ENCODE measurements at places on chromosomes 7 and 10.

DNA sequence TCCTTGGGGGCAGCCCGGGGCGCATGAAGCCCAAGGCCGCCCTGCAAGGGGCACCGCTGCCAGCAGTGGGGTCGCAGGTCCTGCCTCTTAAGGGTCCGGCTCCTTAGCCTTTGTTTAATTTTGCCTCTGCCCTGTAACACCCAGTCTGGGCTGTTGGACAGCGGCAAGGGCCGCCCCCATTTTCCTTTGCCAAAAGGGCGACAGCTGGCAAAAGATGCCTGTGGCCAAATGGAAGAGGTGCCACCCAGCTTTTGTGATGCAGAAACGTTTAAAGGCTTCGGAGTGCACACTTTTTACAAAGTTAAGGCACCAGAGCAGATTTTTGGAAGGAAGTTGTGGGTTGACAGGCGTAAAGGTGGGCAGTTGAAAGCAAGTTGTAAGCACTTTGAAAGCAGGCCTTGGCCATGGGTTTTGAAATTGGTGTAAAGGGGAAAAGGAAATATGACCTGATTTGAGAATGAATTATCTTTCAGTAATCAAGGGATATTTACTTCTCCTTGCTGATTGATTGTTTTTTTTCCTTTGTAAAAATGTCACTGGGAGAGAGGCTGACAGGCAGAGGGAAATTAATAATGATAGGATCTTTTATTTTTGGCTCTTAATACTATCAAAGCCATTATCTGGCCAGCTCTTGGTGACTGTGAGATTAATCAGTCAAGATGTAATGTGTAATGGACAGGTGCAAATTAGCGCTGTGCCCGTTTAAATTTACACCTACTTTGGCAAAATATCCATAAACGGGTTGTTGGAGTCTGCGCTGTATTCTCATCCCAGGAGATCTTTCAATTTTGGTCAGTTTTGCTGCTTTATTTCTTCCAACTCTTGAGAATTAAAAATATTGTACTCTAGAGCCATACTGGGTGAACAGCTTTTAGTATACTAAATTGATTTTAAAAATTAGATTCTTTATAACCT is 1.2 kb downstream of the CASD1 start:
- H3K4me1 ChIP-seq = peaks cover 50% of the 10 kb centered on the region
- no peaks in the 10 kb centered on the region for H3K27me3 ChIP-seq
- no peaks in the 10 kb centered on the region for H3K36me3 ChIP-seq
- peak overlapping the region; percentile 83 for H3K27ac ChIP-seq
- H3K4me3 ChIP-seq = peak overlapping the region; percentile 88

DNA sequence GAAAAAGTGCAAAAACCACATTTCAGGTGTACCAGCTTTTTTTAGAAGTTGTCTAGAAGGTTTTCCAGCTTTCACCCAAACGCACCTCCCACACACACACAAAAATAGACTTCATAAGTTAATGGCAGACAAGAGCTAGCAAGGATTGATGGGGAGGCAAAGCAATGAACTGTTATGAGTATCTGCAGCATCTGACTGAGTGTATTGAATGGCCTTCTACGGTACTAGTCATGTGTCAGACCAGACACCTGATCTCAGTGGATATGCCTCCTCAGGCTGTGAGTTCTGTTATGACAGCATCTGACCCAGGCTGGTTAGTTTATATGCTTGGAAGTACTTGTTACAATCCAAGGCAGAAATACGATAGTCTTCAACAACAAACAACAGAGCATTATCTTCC is 406.1 kb upstream of the AUTS2 start:
- H3K36me3 ChIP-seq = no peaks in the 10 kb centered on the region
- H3K4me3 ChIP-seq = no peak overlapping the region

DNA sequence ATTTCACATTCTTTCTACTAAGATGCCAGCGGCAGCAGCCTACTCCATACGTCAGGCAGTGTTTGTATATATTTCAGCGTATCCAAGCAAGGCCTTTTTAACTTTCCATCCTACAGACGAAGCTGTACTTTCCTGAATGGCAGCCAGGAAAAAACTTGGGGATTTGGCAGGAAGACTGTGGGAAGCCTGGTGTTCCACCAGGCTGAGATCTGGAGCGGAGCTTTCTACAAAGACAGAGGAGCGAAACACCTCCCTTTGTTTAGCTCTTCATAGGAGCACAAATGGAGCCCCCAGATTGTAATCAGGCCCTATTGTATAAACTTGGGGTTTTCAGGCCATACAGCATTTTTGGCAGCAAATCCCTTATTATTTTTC is 143.8 kb downstream of the TES start:
- H3K36me3 ChIP-seq = no peaks in the 10 kb centered on the region
- no peaks in the 10 kb centered on the region for H3K4me1 ChIP-seq
- no peaks in the 10 kb centered on the region for H3K27me3 ChIP-seq
- H3K4me3 ChIP-seq = no peak overlapping the region

DNA sequence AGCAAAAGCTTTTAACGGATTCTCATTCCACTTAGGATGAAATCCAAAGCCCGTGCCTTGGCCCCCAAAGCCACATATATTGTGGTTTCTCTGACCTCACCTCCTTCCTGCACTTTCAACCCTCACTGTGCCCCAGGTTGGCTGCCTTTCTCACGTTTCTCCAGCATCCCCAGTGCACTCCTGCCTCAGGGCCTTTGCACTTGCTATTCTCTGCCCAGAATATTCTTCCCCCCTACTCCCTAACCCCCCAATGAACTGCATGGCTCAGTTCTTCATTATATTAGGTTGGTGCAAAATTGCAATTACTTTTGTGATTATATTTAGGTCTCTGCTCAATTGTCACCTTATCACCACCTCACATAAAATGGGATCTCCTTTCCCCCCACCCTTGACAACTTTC is 34.2 kb downstream of the MYOF start:
- no peak overlapping the region for H3K4me3 ChIP-seq
- H3K36me3 ChIP-seq = no peaks in the 10 kb centered on the region
- peaks cover 4% of the 10 kb centered on the region for H3K4me1 ChIP-seq
- no peak for DNase-seq

DNA sequence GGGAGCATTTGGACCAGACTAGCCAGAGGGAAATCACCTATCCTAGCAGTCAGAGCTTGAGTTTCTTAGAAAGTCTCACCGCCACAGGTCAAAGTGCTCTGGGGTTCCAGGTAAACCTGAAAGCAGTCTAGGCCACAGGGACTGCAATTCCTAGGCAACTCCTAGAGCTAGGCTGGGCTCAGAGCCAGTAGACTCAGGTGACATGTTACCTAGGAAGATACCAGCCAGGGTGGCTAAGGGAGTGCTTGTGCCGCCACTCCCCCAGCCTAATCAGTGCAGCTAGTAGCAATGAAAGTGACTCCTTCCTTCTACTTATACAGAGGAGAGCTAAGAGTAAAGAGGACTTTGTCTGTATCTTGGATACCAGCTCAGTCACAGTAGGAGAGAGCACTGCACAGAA is 348.7 kb upstream of the HPS1 start:
- no peaks in the 10 kb centered on the region for H3K27me3 ChIP-seq
- no peak for DNase-seq
- no peak overlapping the region for H3K4me3 ChIP-seq

GRCh38 chr7:159280008-159280407 is 135.3 kb upstream of the VIPR2 start:
- no peak overlapping the region for H3K27ac ChIP-seq
- no peak for DNase-seq
- no peak overlapping the region for H3K4me3 ChIP-seq
- no peaks in the 10 kb centered on the region for H3K36me3 ChIP-seq

GRCh38 chr10:95600158-95600557 is 39.0 kb upstream of the SORBS1 start:
- DNase-seq = no peak
- no peaks in the 10 kb centered on the region for H3K27me3 ChIP-seq
- no peaks in the 10 kb centered on the region for H3K4me1 ChIP-seq
- H3K4me3 ChIP-seq = no peak overlapping the region
- H3K27ac ChIP-seq = no peak overlapping the region

- no peak within 1 kb of the TSS for H3K27ac ChIP-seq
- no peaks in the 10 kb centered on the region for H3K4me1 ChIP-seq
- DNase-seq = no peak
- no peaks in the 10 kb centered on the region for H3K36me3 ChIP-seq
- H3K4me3 ChIP-seq = no peak within 1 kb of the TSS
Measured at GRCh38 chr7:90320801-90321494, at the start of gene FAM237B. TSS of gene FAM237B (minus strand) at chr7:90321304. CDS start at chr7:90319748, 1,556 bp downstream.

- peaks cover 10% of the 10 kb centered on the region for H3K4me1 ChIP-seq
- no peaks in the 10 kb centered on the region for H3K36me3 ChIP-seq
- no peak for DNase-seq
- no peaks in the 10 kb centered on the region for H3K27me3 ChIP-seq
- no peak overlapping the region for H3K27ac ChIP-seq
Measured at GRCh38 chr10:46293832-46294640, 7.2 kb downstream of the ANTXRL start.

- DNase-seq = no peak
- H3K36me3 ChIP-seq = no peaks in the 10 kb centered on the region
- peaks cover 19% of the 10 kb centered on the region for H3K4me1 ChIP-seq
- no peak overlapping the region for H3K4me3 ChIP-seq
- H3K27ac ChIP-seq = no peak overlapping the region
Measured at GRCh38 chr10:117131376-117132327, 6.4 kb downstream of the VAX1 start.

- H3K4me1 ChIP-seq = no peaks in the 10 kb centered on the region
- no peak for DNase-seq
- no peak overlapping the region for H3K4me3 ChIP-seq
Measured at GRCh38 chr7:96188174-96188581, 133.7 kb downstream of the SLC25A13 start.

GRCh38 chr7:86773309-86773708 is 129.6 kb downstream of the GRM3 start:
- no peaks in the 10 kb centered on the region for H3K36me3 ChIP-seq
- no peak overlapping the region for H3K4me3 ChIP-seq
- H3K27me3 ChIP-seq = no peaks in the 10 kb centered on the region

GRCh38 chr7:3117488-3118231 is 74.0 kb upstream of the CARD11 start:
- H3K27me3 ChIP-seq = no peaks in the 10 kb centered on the region
- H3K4me1 ChIP-seq = peaks cover 64% of the 10 kb centered on the region
- no peak overlapping the region for H3K27ac ChIP-seq
- no peak for DNase-seq
- H3K4me3 ChIP-seq = peak overlapping the region; percentile 22

DNA sequence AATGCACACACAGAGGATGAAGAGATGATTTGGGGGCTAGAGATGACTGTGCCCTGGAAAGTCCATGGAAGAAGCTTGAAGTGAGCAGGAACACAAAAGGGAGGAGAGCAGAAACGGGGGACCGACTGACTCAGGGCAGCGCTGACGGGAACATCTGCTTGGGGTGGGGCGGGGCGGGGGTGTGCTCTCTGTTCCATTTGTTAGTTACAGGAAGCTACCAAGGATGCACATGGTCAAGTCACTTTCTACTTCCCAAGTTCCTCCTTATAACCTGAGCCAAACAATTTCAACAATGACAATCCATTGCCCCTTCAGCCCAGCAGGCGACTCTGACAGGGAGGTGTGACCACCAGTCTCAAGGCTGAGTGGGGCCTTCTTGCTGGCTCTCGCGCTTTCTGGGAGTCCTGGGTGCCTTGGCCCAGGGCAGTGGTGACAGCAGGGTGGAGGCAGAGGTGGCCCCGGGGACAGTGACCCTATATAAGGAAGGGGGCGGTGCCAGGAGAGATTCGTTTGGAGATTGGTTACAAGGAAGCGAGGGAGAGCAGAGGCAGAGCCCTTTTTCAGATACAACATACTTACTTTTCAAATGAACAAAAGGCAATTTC is 39.6 kb downstream of the CLEC2L start:
- peaks cover 13% of the 10 kb centered on the region for H3K4me1 ChIP-seq
- H3K27ac ChIP-seq = no peak overlapping the region
- DNase-seq = no peak
- H3K27me3 ChIP-seq = no peaks in the 10 kb centered on the region

DNA sequence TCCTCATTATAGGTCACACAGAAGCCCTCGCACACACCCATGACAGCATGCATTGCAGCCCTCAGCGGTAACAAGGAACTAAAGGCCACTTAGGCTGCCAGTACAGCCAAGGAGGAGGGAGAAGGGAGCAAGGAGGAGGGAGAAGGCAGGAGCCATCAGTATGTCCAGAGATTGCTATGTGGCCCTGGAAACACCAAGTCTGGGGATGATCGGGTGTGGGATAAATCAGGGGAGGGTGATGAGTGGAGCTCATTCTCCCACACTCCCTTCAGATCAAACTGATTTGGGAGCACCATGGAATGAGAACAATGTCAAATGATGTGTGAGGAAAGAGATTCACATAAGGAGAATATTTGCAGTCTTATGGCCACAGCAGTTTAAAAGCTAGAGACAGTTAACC is 350.9 kb downstream of the TNS3 start:
- H3K4me1 ChIP-seq = no peaks in the 10 kb centered on the region
- no peaks in the 10 kb centered on the region for H3K36me3 ChIP-seq
- no peak for DNase-seq
- H3K27ac ChIP-seq = no peak overlapping the region

GRCh38 chr7:102184303-102184702 is 102.4 kb upstream of the SH2B2 start:
- no peaks in the 10 kb centered on the region for H3K4me1 ChIP-seq
- DNase-seq = no peak
- no peak overlapping the region for H3K27ac ChIP-seq
- no peak overlapping the region for H3K4me3 ChIP-seq
- peaks cover 17% of the 10 kb centered on the region for H3K36me3 ChIP-seq
- H3K27me3 ChIP-seq = no peaks in the 10 kb centered on the region

DNA sequence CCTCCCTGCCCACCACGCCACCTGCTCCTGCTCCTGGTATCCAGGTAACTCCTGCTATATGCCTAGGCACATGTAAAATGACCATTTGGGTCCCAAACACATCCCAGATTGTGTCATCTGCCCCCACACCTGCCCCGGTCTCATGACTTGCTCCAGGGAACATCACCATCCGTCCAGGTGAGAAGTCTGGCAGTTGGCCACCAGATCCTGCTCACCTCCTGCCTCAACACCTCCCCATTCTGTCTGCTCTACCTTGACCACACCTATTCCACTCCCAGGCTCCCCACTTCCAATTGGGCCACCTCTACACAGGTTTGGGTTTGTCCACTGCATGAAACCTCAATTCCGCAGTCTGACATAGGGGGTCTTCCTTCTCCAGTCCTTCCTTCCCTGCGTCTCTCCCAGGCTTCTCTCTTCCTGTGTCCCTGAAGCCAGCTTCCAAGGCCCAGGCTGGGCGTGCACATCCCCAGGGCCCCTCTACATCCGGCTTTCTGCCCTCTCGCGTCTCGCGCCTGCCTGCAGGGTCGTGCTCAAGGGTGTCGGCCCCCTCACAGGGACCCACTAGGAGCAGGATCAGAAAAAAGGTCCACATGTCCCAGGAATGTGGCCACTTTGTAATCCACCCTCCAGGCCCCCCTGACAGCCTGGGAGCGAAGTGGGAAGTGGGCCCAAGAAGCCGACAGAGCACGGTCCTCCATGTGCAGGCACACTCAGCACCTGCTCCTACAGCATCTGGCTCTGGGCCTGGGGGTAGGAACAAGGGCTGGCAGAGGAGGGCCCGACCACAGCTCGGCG is 49.3 kb upstream of the DAGLB start:
- H3K27me3 ChIP-seq = no peaks in the 10 kb centered on the region
- no peak overlapping the region for H3K4me3 ChIP-seq
- no peak overlapping the region for H3K27ac ChIP-seq
- no peaks in the 10 kb centered on the region for H3K36me3 ChIP-seq

- DNase-seq = no peak
- H3K4me1 ChIP-seq = no peaks in the 10 kb centered on the region
- H3K27me3 ChIP-seq = no peaks in the 10 kb centered on the region
- H3K36me3 ChIP-seq = no peaks in the 10 kb centered on the region
- no peak overlapping the region for H3K27ac ChIP-seq
- H3K4me3 ChIP-seq = no peak overlapping the region
Measured at GRCh38 chr7:80373429-80374032, 138.3 kb downstream of the GNAT3 start.

GRCh38 chr10:112271982-112272381 is 11.2 kb upstream of the TECTB start:
- no peak overlapping the region for H3K27ac ChIP-seq
- no peak for DNase-seq
- H3K36me3 ChIP-seq = no peaks in the 10 kb centered on the region
- H3K4me3 ChIP-seq = no peak overlapping the region
- H3K27me3 ChIP-seq = no peaks in the 10 kb centered on the region

Measured in CD4-positive, alpha-beta memory T cell (primary cell).